ENCODE measurements at places on chromosomes 12 and 14.

GRCh38 chr12:50110762-50111351, 1.2 kb upstream of the COX14 start:
- DNase-seq = peak; percentile 84

GRCh38 chr14:58782011-58782410, 144.2 kb downstream of the DACT1 start:
- DNase-seq = no peak

DNA sequence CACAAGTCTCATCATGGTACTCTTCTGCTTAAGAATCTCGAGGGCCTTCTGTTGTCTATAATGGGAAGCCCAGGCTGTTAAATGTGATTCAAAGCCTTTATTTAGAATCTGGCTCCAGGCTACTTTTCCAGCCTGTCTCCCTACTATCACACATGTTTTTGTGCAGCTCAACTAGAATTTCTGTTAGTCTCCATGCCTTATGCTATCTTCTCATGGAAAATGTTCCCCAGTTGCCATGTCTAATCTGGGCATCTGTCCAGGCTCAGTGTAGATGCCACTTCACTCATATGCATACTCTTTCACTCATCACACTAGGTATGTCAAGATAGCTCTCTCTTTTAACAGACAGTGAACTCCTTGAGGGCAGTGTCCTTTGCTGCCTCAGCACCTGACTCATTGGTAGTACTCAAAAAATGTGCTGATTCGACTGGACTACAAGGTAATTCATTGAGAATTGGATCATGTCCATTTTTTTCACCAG, 145.3 kb downstream of the TTLL5 start:
- no peak for DNase-seq

- no peak for DNase-seq
Observed at GRCh38 chr12:53998110-53998899, 1.7 kb upstream of the HOXC9 start.
